ENCODE measurements at places on chromosomes 5 and 9.
A peak's percentile ranks its signal among the peaks of the same experiment; 100 is the strongest.

DNA sequence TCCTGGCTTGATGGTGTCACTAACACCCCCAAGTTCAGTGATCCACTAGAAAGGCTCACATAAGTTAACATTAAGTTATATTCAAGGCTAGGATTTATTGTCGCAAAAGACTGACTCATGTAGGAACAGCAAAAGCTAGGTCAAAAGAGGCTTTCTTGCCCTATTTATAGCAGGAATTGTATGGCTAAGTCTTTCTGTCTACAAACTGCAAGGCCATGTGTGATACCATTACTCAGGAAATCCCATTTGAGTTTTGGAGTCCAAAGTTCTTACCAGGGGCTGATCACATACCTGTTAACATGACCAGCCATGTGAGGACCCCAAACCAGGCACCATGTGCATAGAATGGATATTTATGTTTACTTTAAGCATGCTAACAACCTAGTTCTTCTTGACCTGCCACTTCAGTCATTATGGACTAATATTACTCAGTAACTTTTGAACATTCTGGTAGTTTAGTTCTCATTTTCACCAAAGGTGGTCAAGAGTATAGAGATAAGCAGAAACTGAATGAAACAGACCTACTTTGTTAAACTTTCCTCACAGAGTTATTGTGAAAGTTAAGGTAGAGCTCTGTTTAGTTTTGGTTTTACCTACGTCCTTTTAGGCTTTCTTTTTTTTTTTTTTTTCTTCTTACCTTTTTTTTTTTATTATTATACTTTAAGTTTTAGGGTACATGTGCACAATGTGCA, 281.1 kb downstream of the FER start:
- DNase-seq = no peak

- DNase-seq = peak; percentile 50
These were observed 973 bp downstream of the PLPPR1 start for GRCh38 chr9:101029315-101030085.

- peak; percentile 0 for DNase-seq
These were observed 294.4 kb downstream of the SEMA5A start for GRCh38 chr5:9251379-9251980.

- DNase-seq = peak; percentile 47
These were observed 206.4 kb upstream of the TRIM32 start for GRCh38 chr9:116480700-116481099.

DNA sequence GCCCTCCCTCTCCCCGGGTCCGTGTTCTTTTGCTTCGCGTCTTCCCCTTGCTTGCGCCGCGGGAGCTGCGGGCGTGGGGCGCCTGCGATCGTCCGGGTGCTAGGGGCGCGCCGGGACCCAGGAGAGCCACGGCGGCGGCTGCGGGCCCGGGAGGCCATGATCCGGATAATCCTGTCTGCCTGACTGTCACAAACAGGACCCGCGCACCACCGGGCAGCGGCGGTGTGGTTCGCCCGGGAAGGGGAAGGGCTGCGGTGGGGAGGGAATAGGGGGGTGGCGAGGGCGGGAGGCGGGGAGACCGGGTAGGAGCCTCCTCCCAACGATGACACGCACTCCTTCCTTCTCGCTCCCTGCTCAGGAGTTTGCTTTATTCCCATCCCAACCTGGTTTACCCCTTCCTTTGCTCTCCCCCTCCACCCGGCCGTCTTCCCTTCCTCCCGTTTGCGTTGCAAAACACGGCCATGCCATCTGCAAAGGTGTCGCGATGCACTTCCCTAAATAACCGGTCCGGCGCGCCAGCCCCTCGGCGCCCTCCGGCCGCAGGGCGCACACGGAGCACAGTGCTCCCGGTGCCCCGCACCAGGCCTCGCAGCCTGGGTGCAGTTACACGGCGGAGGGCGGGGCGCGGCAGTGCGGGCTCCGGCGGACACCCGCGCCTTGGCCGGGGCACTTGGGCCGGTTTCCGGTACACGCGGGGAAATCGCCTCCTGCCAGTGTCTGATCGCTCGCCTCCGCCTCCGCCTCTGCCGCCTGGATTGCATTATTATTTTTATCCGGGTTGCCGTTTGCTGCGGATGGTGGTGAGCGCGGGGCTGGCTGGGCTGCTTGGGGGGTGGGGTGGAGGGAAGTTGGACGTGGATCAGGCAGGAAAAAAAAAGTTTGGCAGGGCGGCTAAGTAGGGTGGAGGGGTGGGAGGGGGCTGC, 1.5 kb downstream of the SMARCA2 start:
- peak; percentile 71 for DNase-seq

DNA sequence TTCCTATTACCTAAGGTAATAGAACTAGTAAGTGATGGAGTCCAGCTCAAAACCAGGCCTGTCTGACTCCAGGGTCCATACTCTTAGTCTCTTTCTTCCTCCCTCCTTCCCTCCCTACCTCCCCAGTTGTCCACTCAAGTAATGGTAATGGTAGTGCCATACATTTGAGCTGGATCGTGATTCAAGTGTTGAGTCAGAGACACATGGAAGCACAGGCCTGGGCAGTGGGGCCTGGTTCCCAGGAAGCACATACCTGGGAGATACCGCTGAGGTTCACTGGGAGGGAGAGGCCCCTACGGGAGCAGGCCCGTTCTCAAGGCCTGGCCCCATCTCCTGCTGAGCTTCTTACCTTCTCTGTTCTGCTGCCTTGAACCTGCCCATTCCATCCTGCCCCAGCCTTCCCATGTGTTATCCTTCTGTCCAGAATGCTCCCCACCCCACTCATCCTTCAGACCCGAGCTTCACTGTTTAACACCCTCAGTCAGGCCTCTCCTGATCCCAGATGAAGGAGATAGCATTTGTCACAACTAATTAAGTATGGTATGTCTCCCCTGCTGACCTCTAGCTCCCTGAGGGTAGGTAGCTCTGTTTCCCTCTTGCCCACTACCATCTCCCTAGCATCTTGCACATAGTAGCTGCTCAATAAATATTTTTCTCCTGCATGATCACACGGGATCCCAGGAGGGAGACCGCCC, 13.8 kb downstream of the URM1 start:
- no peak for DNase-seq

- DNase-seq = no peak
These were observed 55.3 kb downstream of the GADD45G start for GRCh38 chr9:89659891-89660685.

DNA sequence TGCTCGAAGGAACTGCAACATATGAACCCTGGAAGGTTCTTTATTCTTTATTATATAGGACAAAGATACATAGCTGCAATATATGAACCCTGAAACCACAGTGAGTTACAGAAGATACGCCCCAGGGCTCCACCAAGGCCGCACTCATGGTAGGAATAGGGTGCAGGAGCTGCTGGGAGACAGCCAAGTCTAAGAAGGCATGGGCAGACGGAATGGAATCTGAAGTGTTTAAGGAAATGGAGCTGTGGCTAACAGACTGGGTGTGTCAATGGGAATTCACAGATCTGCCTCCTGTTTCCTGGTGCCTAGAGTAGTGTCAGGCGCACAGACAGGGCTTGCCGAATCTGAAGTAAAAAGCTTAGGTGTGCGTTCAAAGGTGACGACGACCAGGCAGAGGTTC, 286.4 kb downstream of the DENND1A start:
- no peak for DNase-seq

GRCh38 chr5:150778517-150779396, at the start of gene SMIM3:
Gene SMIM3 (plus strand): TSS chr5:150778757. CDS start chr5:150795441, 16,684 bp downstream.
- DNase-seq = peak; percentile 41

GRCh38 chr9:80811656-80812055, 877.7 kb downstream of the TLE1 start:
- no peak for DNase-seq

DNA sequence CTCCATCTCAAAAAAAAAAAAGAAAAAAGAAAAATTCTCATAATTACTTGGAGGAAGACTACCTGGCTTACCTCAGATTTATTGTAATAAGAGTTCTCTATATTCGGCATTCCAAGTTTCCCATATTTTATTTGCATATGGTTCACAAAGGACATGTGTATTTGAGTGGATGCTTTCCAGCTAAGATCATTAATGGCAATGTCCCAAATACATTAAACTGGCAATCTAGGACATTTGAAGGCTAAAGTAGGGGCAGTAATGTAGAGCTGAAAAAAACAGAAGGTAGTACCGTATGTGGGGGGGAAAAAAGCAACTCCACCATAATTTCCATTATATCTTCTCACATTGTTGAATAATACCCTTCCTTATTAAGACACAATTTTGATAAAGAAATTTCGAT, 4.9 kb downstream of the TUT7 start:
- no peak for DNase-seq

GRCh38 chr5:73352649-73353230, 95.8 kb downstream of the FOXD1 start:
- DNase-seq = no peak

DNA sequence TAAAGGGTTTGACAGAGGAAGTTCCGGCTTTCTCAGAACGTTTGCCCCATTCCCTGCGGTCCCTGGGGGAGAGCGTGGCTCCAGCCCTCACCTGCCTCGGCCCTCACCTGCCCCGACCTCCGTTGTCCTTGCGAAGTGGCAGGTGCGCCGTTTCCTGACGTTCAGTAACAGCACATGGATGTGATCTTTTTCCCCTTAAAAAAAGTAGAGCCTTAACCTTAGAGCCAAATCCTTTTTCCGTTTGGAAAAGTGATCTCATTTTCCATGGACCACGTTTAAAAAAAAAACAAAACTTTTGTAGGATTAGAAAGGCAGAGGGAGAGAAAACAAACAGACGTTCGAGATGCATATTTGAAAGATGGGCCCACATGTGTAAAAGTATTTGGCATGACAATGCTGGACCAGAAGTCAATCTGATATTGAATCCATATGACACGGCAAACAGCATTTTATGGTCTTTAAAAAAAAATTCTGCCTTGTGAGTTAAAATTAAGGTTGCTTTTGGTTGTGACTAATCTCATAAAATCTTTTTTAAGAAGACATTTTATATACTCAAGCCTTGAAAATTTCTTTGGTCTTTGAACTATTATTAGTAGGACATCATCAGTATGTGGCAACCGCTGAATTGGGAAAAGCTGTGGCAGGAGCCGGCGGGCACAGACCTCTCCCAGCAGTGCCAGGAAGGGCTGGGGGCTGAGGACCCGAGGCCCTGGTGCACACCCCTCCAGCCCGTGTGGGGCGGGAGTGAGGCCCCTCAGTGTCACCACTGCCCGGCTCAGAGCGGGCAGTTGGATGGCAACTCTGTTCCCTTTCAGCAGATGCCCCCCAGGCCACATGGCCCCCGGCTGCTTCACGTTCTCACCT, 42.5 kb upstream of the EXOC3 start:
- DNase-seq = no peak

- DNase-seq = no peak
These were observed 95.7 kb upstream of the ITGA1 start for GRCh38 chr5:52692039-52692438.

- no peak for DNase-seq
These were observed 524.1 kb downstream of the TMEM38B start for GRCh38 chr9:106218427-106218826.

GRCh38 chr5:137372773-137373160, 126.4 kb downstream of the SPOCK1 start:
- DNase-seq = no peak

- DNase-seq = no peak
These were observed 371.7 kb downstream of the ICE1 start for GRCh38 chr5:5794118-5794560.

DNA sequence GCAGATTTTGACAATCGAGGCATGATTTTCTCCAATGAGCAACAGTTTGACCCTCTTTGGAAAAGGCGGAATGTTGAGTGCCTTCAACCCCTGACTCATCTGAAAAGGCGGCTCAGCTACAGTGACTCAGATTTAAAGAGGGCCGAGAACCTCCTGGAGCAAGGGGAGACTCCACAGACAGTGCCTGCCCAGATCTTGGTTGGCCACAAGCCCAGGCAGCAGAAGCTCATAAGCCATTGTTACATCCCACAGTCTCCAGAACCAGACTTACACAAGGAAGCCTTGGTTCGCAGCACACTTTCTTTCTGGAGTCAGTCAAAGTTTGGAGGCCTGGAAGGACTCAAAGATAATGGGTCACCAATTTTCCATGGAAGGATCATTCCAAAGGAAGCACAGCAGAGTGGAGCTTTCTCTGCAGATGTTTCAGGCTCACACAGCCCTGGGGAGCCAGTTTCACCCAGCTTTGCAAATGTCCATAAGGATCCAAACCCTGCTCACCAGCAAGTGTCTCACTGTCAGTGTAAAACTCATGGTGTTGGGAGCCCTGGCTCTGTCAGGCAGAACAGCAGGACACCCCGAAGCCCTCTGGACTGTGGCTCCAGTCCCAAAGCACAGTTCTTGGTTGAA, 13.6 kb downstream of the PTPDC1 start:
- DNase-seq = no peak

- no peak for DNase-seq
These were observed 307.3 kb downstream of the FBXL17 start for GRCh38 chr5:108074626-108075025.

DNA sequence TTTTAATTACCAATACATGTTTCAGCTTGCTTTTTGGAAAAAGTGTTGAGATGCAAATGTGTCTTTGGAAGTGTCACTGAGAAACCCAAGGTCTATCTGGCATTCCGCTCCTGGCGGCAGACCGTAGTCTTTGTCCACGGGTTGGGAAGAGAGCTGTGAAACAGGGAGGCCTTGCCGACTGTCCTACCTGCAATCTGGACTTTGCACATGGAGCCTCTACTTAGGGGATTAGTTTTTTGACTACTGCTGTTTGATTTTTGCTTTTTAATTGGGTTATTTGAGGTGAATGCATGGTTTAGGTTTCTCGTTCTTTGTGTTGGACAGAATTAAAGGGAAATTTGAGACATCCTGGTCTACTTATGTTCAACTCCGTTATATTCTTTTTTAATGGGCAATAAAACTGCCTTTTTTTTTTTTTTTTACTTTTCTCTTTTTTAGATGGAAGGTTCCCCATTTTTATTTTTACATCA, 25.7 kb downstream of the TRIO start:
- peak; percentile 82 for DNase-seq

GRCh38 chr5:153276151-153276550, 214.3 kb upstream of the GRIA1 start:
- DNase-seq = peak; percentile 6

DNA sequence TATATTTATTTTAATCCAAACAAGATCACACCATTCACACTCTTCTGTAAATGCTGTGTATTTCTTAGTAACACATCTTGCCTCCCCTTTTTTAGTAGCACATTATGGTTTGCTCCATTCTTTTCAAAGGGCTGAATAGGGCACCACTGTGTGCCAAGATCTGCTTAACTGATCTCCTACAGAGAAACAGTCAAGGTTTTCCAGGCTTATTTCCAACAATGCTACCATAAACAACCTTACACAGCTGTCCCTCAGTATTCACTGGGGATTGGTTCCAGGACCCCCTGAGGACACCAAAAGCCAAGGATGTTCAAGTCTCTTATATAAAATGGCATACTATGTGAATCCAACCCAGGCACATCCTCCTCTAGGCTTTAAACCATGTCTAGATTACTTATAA, 16.5 kb downstream of the GOLM1 start:
- DNase-seq = no peak
